Inflammatory macrophage (primary cell): ENCODE measurements at places on chromosomes 7 and 10.

GRCh38 chr10:18860631-18861240 is 187.9 kb upstream of the MALRD1 start:
- no peak for DNase-seq

DNA sequence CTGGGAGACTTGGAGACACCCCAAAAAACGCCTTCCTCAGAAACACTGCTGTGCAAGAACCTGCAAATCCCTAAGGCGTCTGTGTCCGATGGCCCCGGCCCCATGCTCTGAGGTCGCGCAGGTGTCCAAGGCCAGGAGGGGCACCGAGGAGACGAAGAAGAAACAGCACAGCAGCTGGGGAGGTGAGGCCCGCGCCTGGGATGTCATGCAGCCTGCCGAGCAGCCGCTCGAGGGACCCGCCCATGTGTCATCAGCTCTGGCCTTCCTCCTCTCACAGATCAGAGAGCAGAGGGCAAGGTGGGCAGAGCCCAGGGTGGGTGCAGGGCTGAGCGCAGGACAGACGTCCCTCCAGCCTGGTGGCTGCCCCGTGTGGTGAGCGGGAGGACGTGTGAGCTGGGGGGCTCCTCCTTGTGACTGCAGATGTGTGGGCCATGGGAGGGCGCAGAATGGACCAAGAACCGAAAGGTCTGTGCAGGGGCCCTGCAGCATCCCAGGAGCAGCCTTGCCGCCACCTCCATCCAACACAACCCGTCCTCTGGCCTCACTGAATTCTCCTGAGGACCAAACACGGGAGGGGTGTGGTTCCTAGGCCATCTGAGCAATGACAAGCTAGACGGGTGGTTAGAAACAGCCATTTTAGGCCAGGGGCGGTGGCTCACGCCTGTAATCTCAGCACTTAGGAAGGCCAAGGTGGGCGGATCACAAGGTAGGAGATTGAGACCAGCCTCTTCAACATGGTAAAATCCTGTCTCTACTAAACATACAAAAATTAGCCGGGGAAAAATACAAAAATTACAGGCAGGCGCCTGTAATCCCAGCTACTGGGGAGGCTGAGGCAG is 13.1 kb upstream of the GPER1 start:
- no peak for DNase-seq

DNA sequence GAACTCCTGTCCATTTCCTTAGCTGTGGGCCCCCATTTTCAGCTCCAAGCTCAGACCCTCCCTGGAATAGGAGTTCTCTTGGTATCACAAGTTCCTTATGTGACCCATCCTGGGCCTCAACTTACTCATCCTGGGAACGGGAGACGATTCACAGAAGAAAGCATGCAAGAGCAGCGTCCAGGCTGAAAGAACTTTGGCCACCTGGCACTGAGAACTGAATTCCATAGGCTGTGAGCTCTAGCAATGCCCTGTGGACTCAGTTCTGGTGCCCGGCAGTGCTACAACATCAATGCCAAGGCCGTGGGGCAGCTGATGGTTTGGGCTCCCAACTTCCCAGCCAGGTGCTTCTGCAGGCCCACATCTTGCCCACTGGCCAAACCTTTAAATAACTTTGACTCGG is 3.9 kb upstream of the CUEDC2 start:
- no peak for DNase-seq

- no peak for DNase-seq
Observed at GRCh38 chr7:26549281-26549944, 257.8 kb downstream of the SNX10 start.

DNA sequence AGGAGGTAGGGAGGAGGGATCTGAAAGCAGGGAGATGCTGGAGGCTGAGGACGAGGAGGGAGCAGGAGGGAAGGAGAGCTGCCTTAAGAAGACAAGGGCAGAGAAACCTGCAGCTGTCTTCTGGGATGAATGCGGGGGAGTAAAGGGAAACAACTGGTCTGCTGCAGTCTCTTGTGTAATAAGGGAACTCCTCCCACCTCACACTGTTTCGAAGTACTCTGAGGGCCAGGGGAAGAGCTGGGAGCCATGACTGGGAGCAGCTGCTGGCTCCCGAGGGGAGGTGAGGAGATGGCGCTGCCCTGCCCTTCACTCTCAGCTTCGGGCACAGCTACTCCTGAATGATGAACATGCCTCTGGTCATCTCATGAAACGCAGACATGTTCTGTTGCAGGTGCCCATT is 65.1 kb downstream of the CLEC2L start:
- peak; percentile 81 for DNase-seq

GRCh38 chr7:134571746-134572461 is 23.0 kb downstream of the AKR1B15 start:
- no peak for DNase-seq

DNA sequence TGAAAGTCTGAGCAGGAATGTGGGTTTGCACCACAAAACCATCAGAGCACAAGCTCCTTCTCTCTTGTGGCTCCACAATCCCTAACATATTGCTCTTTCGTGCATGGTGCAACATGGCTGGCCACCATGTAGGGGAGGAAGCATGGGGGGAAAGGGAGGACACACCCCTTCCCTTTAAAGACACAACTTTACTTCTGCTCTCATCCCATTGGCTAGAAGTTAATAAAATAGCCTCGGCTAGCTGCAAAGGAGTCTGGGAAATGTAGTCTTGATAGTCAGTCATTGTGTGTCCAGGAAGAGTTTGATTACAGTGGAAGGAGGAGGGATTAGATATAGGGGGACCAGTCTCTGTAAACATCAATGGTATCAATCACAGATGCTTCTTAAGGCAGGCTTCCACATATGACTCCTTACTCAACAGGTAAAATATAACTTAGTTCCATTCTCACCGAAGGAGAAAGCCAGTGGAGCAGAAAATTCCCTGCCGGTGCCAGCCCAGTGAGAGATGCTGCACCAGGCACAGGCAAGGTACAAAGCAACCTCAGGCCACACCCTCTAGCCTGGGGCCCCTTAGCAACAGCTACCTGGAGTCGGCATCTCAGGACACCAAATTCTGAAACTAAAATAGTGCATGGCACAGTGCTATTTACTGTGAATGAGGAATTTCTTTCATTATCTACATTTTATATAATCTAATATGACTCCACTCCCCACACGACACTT is 124.7 kb upstream of the CTBP2 start:
- DNase-seq = no peak

- no peak for DNase-seq
Observed at GRCh38 chr7:22654831-22655230, 72.2 kb upstream of the IL6 start.

DNA sequence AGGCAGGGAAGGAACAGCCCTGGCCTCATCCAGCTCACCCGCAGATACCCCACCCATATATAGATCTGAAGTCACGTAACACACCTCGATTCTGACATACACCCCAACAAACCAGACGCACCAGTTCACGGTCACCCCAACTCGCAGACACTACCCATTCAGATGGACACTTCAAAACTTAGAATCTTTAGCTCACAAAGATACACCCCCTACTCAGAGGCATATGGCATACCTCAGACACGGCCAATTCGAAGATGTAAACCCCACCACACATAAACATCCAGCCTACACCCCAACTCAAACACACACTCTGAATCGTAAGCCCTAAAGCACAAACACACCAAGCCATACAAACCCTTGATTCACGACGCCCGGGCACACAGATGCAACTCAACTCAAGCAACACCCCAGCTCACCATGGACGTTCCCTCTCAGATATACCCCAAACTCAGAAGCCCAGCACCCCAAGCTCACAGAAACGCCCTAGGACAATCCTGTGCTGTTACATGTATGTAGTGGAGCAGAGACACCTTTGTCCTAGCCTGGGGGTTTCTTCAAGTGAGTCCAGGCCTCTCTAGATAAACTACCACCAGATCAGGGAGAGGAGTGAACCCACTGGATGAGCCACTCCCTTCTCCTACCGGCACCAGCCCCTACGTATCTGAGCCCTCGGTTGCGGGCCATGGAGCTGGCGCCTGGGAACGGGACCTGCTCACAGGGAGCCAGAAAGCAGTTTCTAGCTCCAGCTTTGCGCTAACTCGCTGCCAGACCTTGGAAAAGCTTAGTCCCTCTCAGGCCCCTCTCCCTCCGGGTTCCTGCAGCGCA is 8.8 kb downstream of the PSD start:
- no peak for DNase-seq
